ENCODE measurements at places on chromosomes 2 and 18.

GRCh38 chr2:86673986-86674670, 46.0 kb upstream of the RMND5A start:
- no peak for DNase-seq

- no peak for DNase-seq
Observed at GRCh38 chr2:128158176-128158575, 67.2 kb downstream of the UGGT1 start.

- no peak for DNase-seq
Observed at GRCh38 chr2:45028276-45028675, 19.0 kb upstream of the SIX2 start.

DNA sequence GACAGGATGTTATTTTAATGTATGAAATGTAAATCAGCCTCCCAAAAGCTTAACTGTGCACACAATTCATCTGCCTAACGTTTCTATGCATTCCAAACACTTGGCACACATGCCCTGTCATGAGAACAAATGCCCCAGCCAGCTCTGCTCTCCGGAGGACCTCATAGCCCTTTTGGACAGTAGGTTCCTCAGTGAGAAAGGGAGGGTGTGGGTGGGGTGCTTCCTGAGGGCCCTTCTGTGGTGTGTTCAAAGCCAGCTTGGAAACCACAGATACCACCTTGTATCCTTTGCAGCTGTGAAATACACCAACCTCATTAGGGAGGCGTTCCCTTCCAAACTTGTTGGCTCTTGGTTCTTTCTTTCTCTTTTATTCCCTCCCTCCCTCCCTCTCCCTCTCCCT, 102.2 kb upstream of the ASB18 start:
- peak; percentile 73 for DNase-seq

Data from activated CD8-positive, alpha-beta T cell treated with anti-CD3 and anti-CD28 coated beads for 36 hours (primary cell).